ENCODE measurements at places on chromosomes 6 and 20.

GRCh38 chr20:42190084-42190483, 571.9 kb upstream of the CHD6 start:
- DNase-seq, result no peak

GRCh38 chr20:19301843-19302242, 89.4 kb downstream of the SLC24A3 start:
- DNase-seq, result no peak

GRCh38 chr6:150894191-150894744, 28.8 kb downstream of the MTHFD1L start:
- no peak for DNase-seq

DNA sequence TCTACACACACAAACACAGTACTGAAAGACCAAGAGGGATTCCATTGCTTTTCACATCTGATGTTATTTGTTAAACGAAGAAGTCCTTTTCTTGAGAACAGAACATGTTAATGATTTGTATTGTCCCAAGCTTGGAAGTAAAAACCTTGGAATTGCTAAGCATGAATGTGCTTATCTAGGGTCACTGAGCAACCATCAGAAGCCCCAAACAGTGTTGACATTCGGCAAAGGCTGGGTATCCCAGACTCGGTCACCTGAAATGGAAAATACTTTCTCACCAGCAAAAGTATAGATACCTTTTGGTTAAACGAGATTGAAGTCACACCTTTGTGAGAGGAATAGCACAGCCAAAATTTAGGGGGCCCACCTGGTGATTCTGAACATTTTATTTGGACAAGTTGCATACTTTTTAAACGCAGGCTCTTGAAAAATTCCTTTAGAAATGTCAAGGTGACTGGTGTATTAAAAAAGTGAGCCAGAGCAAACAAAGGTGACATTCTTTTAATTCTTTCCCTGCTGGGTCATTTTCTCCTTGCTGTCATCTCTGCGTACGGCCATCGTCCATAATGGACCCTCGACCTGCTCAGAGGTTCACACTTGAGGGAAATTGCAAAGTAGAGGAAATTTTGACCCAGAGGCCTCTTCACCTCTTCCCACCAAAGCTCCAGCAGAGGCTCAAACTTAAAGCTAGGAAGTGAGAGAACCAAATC, 95.8 kb upstream of the FOXA2 start:
- DNase-seq, result no peak

DNA sequence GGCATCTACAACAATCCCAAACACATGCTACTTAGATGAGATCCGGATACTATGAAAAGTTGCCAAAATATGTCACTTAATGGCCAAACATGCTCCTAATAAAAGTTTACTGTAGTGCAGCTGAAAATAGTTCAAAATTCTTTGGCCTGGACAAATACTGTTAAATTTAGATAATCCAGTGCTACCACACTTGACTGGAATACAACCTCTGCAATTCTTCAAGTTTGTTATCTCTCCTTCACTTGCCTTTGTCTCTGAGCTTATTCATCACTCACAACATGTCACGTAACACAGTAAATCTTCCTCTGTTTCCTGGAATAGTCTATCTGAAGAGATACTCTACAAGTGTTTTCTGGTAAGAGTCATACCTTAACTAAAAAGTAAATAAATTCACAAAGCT, 10.5 kb upstream of the PLN start:
- DNase-seq, result no peak
